ENCODE measurements at places on chromosomes 11 and 22. TPM values are rescaled to one million over a fixed set of nuclear protein-coding genes. Genes with fewer than 3 reads are reported as not detected.

TRPT1 gene
- polyA plus RNA-seq, result 15.5 TPM

C11orf52 gene
- polyA plus RNA-seq, result 2.9 TPM

BRSK2 gene
- polyA plus RNA-seq, result 0.09 TPM

CABP4 gene
- polyA plus RNA-seq, result not detected

PATL1 gene
- 51.3 TPM for polyA plus RNA-seq

COMT gene
- 139 TPM for polyA plus RNA-seq

BDNF gene
- polyA plus RNA-seq, result 0.35 TPM

TUB gene
- 0.40 TPM for polyA plus RNA-seq

SAA1 gene
- polyA plus RNA-seq, result 27.5 TPM

PHOX2A gene
- not detected for polyA plus RNA-seq

NDUFA6 gene
- 86.7 TPM for polyA plus RNA-seq

GPR83 gene
- 0.04 TPM for polyA plus RNA-seq

KRTAP5-2 gene
- polyA plus RNA-seq, result not detected

IRAG1 gene
- 0.71 TPM for polyA plus RNA-seq

UPK2 gene
- polyA plus RNA-seq, result 0.20 TPM

BANF1 gene
- polyA plus RNA-seq, result 187 TPM

TRPC6 gene
- 0.04 TPM for polyA plus RNA-seq

HTR3B gene
- not detected for polyA plus RNA-seq

PDE2A gene
- 0.38 TPM for polyA plus RNA-seq

TMEM121B gene
- 0.02 TPM for polyA plus RNA-seq
